ENCODE measurements at places on chromosomes 1 and 21. TPM values are rescaled to one million over a fixed set of nuclear protein-coding genes. Genes with fewer than 3 reads are reported as not detected.

Gene PTPN14
- total RNA-seq = 26.4 TPM

Gene ROR1
- total RNA-seq = 10.8 TPM

Gene STUM
- 1.1 TPM for total RNA-seq

Gene FAM177B
- total RNA-seq = not detected

Gene ERRFI1
- 24.0 TPM for total RNA-seq

Gene CFHR1
- total RNA-seq = 0.56 TPM

Gene MYOM3
- not detected for total RNA-seq

Gene PTGS2
- total RNA-seq = not detected
